Pancreas (tissue), 10 donors: ENCODE measurements at places on chromosomes 6 and 20. TPM values are rescaled to one million over a fixed set of nuclear protein-coding genes. Genes with fewer than 3 reads are reported as not detected.

The CD24 gene
- 417 TPM for polyA plus RNA-seq

DNA sequence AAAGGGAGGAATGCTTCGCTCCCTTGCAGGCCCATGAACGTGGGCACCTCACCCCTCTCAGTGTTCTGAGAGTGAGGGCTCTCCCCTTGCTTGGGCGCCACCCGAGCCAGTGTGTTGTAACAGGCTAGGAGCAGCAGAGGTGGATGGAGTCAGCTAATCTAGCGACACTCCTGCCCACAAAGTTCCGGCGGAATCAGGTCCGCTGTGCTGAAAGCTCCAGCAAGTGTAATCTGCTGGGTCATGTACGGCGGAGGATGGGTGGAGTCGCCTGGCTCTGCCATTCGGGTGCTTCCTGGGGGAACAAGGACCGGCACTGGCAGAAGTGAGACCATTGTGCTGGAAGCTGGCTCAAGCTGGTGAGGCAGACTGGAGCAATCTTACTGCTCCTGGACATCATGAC, 1310.1 kb downstream of the EPHA7 start:
- DNase-seq: no peak

- DNase-seq: no peak
Measured at GRCh38 chr6:21383450-21384085, 210.0 kb upstream of the SOX4 start.

The IL17F gene
- not detected for polyA plus RNA-seq

DNA sequence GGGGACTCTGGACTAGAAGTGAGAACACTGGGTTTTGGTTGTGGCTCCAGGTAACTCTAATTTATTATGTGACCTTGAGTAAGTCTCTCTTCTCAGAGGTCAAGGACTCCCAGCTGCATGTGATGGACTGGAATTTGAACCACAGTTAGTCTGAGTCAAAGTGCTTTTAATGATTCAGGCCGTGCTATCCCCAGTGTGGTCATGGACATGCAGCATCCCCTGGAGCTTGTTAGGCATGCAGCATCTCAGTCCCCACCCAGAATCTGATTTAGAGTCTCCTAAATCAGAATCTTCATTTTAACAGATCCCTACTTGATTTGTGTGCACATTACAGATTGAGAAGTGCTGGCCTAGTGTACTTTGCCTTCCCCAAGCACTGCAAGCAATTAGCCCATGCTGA, 74.2 kb downstream of the TOX2 start:
- no peak for DNase-seq

The KIF3B gene
- 11.0 TPM for polyA plus RNA-seq

The ZSWIM1 gene
- polyA plus RNA-seq: 2.4 TPM

- no peak for DNase-seq
Measured at GRCh38 chr6:14992382-14992781, 253.5 kb upstream of the JARID2 start.

GRCh38 chr20:35698298-35699126, 640 bp downstream of the NFS1 start:
- DNase-seq: no peak

DNA sequence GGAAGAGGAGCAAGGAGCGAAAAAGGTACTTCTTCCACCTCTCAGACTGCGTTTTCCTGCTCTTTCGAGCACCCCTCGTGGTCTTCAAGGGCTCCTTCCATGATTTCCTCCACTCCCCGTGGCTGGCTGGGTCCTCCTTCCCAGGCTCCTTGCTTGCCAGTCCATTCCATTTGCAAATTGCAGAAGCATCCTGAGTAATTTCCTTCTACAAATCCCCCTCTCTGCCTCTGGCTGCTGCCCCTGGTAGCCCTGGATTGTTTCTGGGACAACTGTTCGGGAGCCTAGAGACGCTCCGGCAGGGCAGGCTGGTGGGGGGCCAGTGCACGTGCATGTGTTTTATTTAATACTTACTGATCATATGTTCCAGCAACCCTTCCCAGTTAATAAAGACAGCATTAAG, 173.1 kb downstream of the ZMYND8 start:
- no peak for DNase-seq

GRCh38 chr20:41643504-41643938, 25.3 kb upstream of the CHD6 start:
- peak; percentile 34 for DNase-seq

DNA sequence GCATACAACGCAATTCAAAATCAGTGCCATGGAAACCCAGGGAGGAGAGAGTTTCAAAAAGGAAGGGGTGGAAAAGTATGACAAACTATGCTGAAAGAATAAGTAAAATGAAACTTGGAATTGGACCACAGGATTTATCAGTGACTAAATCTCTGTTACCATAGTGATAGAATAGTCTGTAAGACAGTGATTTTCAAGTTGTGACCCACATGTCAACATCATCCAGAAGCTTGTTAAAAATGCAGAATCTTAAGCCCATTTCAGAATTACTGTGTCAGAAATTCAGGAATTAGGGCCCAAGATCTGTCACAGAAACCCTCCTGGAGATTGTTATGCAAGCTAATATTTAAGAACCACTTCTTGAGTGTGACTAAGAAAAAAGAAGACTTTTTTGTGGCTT, 417.7 kb upstream of the JAG1 start:
- DNase-seq: no peak

GRCh38 chr6:81750681-81751387, 1.6 kb downstream of the TENT5A start:
- no peak for DNase-seq

DNA sequence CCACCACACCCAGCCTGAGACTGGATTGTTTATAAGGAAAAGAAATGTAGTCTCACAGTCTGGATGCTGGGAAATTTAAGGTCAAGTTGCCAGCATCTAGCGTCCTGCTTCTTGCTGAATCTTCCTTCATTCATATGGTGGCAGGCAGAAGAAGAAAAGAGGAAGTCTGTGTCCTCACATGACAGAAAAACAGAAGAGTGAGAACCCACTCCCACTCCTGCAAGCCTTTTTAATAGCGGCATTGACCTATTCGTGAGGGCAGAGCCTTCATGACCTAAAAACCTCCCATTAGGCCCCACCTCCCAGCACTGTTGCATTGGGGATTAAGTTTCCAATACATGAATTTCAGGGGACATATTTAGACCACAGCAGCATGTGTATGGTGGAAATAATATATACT, 160.8 kb upstream of the BMP2 start:
- no peak for DNase-seq

GRCh38 chr6:42624601-42625000, 60.8 kb downstream of the UBR2 start:
- DNase-seq: no peak

The TRIM31 gene
- 0.19 TPM for polyA plus RNA-seq

DNA sequence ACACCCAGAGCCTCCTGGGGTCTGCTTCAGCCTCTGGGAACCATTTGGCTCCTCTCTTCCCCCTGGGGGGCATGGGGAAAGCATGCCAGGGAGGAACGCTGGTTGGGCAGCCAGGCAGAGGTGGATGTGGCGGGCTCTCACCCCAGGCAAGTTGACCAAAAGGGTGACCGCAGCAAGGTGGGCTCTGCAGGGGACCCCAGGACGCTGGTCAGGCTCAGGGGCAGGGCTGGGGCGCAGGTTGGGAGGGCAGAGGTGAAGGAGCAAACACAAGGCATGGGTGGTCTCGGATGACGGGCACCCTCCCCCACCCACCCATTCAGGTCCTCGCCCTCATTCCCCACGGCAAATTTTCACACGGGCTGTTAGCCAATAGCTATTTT, 30.2 kb upstream of the MRGBP start:
- DNase-seq: no peak

DNA sequence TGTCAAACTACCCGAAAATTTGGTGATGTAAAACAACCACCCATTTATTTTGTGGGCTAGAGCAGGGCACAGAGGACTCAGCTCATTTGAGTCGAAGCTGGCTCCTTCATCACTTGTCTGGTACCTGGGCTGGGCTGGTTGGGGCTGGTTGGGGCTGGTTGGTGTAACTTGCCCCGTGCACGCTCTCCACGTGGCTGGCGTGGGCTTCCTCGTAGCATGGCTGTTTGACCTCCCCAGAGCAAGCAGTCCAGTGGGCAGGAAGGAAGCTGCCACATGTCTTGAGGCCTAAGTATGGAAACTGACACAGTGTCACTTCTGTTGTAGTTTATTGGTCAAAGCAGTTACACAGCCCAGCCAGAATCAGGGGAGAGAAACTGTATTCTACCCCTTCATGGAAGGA, 27.1 kb downstream of the BCAS4 start:
- DNase-seq: no peak

GRCh38 chr20:4766631-4767030, 44.9 kb downstream of the PRND start:
- DNase-seq: no peak

The SMOC2 gene
- 7.1 TPM for polyA plus RNA-seq

DNA sequence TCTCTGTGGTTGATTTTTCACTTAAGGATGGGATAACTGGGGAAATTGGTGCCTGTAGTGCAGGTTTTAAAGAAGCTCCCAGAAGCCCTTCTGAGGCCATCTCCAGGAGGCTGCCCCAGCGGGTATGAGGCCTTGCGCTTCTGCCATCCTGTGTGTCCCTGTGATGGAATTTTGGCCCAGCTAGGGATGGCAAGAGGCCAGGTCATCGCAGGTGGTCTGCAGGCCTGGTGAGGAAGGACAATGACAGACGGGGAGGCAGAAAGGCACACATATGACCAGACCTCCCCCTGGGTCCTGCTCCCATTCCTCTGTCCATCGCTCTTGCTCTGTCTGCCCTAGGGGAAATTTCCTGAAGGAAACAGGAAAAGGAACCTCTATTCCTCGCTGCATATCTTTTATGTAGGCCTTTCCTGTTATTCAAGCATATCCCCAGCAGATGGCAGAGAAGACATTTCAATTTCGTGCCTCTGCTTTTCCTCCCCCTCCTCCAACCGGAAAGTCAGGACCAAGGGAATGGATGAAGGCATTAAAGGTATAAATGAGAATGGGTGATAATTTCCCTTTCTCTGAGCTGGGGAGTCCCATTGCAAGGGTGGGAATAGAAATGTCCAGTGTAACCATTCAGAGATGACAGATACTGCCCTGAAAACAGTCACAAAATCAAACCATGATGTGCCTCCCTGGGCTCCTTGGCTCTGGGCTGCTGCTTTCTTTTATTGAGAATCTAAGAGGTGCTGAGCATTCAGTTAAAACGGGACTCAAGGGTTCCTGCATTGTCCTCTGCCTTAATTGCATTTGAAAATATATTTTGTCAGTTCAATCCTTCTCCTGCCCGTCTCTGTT, 17.6 kb upstream of the HLA-F start:
- DNase-seq: no peak

The C20orf204 gene
- 3.7 TPM for polyA plus RNA-seq

The DNMT3B gene
- polyA plus RNA-seq: 2.4 TPM

GRCh38 chr6:169862043-169862891, 110.8 kb downstream of the ERMARD start:
- no peak for DNase-seq

The YWHAB gene
- polyA plus RNA-seq: 47.4 TPM

DNA sequence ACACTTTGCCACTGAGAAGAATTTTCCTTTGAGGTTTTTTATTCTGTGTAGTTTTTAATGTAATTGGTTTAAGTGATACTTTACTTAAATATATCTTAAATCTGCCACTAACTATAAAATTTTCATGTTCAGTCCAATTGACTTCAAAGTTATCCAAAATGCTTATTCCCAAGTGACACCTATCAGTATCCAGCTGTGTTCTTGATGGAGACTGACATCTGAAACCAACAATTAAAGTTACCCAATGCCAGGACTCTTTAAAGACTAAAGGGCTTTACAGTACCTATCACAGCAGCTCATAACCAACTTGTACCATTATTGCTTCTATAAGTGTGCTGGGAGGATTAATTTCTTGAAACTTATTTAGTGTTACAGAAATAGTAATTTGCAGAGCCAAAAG, 13.8 kb upstream of the EYA4 start:
- DNase-seq: no peak

- no peak for DNase-seq
Measured at GRCh38 chr6:106667022-106667402, 37.6 kb downstream of the QRSL1 start.

GRCh38 chr20:45101333-45101850, 465 bp upstream of the KCNS1 start:
- DNase-seq: no peak

The KCNQ2 gene
- 12.5 TPM for polyA plus RNA-seq

DNA sequence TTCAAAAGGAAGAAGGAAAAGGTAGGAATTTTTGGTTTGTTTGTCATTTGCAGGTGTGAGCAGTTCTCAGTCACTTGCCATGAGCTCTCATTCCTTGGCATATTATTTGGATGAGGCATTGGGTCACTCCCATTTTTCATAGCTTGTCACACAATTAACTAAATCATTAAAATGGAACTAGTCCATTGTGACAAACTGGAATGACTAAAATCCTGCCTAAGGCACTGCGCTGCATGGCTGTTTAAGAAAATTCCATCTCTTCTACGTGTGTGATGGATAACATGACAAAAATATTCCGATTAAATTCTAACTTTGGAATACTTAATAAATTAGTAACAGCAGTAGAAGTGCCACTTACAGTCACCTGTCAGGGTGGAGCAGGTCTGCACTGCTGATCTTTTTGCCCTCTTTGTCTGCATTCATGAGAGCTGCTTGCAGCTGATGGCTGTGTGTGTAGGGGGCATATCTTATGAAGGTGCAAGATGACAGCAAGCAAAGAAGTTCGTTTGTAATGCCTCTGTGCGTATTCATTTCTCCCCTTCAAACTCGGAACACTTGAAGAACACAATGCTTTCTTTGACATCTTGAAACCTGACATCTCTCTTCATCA, 1292.6 kb upstream of the MAP3K7 start:
- no peak for DNase-seq

DNA sequence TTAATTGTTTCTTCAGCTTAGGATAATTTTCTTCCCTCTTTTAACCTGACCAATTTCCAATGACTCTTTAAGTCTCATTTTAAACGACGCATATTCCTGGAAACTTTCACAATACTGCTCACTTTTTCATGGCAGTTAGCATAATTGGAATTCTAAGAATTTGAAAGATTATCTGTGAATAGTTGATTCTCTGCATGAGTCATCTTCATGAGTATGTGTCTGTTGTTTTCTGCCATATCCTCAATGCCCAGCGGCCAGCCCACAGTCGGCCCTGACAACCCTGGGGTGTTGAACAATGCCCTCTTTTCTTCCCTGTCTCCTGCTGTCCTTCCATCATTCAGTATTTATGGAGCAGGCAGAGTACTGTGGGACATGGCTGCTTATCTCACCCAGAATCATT, 554.2 kb downstream of the CDH26 start:
- no peak for DNase-seq

- DNase-seq: no peak
Measured at GRCh38 chr6:25053875-25054371, 118.2 kb upstream of the RIPOR2 start.

The MLIP gene
- 5.8 TPM for polyA plus RNA-seq

The SERPINB1 gene
- polyA plus RNA-seq: 75.8 TPM

GRCh38 chr6:121395736-121396135, 39.7 kb upstream of the GJA1 start:
- no peak for DNase-seq

DNA sequence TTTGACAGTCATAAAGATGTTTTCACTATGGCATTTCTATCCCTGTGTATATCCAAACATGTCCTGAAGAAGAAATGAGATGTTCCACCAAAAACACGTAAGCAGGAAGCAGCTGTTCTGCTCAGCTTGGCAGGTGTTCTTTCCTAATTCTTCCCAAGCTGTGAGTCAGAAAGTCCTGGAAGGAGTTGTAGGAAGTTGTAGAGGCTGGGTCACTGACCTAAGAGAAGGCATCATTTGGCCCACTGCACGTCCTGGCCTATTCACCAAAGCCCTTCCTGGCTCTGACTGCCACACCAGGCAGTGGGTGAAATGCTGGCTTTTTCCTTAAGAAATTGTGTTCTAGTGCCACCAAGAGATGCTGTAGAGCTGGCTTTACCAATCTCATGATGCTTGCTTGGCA, 40.3 kb downstream of the STX11 start:
- no peak for DNase-seq

The CST5 gene
- 0.61 TPM for polyA plus RNA-seq
